ENCODE measurements at places on chromosomes 1 and 21. TPM values are rescaled to one million over a fixed set of nuclear protein-coding genes. Genes with fewer than 3 reads are reported as not detected.

The DYNLT4 gene
- polyA plus RNA-seq: 1.1 TPM

The GPR52 gene
- 0.33 TPM for polyA plus RNA-seq

The LCE2B gene
- not detected for polyA plus RNA-seq

The FCRL5 gene
- polyA plus RNA-seq: not detected

The KIAA0040 gene
- polyA plus RNA-seq: 7.3 TPM

The OLIG2 gene
- polyA plus RNA-seq: not detected

The OR2T33 gene
- not detected for polyA plus RNA-seq

Measured in endothelial cell of umbilical vein (primary cell).